KBM-7 (cell line): ENCODE measurements at places on chromosomes 16 and 17.
A peak's percentile ranks its signal among the peaks of the same experiment; 100 is the strongest.

- DNase-seq = no peak
Observed at GRCh38 chr16:54426553-54426849, 139.9 kb upstream of the IRX3 start.

- no peak for DNase-seq
Observed at GRCh38 chr16:35425270-35425669, 1965.9 kb downstream of the TP53TG3F start.

DNA sequence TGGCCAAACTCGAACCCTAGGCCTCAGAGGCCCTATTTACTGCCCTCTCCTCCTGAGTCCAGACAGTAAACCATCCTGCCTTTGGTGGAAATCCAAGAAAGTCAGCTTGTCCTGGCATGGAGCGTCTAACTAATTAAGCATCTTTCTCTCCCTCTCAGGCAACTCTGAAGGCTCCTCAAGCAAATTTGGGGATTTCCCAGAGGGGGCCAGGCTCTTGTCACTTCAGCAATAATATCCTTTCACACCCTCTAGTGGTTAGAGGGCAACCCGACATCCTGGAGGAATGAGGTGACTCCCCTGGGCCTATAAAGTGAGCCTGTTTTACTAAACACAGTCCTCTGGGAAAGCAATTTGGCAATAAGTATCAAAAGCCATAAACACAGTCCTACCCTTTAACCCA lies 60.4 kb downstream of the NOG start:
- peak; percentile 73 for DNase-seq

DNA sequence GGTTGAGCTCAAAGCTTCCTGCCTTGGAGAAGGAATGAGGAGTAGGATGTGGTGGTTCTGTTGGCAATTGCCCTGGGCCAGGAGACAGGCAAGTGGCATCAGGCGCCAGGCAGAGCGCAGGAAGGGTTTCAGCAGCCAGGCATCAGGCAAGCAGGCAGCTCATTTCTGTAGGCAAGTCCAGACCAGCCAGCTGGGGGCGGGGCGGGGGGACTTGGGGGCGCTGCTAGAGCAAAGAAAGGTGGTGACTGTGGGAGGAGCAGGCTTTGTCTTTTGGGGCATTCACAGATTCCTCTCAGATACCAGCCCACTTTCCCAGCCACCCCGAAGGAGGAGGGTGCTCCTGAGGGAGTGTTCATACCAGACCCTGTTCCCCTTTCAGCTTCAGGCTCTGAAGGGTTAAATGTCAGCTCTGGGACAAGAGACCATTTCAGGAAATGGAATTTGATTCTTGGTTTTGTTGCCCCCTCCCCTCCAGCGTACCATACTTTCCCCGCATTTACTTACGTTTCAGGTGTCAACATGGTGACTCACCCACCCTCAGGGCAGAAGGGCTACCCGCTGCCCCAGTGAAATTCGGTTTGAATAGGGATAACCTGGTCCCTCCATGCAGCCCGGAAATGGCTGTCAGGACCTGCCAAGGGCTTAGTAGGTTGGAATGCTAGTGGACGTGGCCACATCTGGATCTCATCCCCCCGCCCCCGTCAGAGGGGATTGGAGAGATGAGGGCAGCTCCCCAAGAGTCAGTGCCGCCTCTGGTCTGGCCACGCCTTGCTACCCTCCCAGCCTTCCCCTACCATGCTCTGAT lies 13.2 kb downstream of the NGFR start:
- no peak for DNase-seq

GRCh38 chr16:2857451-2858244 lies at the start of gene PRSS22:
Gene PRSS22, minus strand, starts transcription at chr16:2858170. Its CDS starts 66 bp downstream, at chr16:2858104.
- no peak for DNase-seq

DNA sequence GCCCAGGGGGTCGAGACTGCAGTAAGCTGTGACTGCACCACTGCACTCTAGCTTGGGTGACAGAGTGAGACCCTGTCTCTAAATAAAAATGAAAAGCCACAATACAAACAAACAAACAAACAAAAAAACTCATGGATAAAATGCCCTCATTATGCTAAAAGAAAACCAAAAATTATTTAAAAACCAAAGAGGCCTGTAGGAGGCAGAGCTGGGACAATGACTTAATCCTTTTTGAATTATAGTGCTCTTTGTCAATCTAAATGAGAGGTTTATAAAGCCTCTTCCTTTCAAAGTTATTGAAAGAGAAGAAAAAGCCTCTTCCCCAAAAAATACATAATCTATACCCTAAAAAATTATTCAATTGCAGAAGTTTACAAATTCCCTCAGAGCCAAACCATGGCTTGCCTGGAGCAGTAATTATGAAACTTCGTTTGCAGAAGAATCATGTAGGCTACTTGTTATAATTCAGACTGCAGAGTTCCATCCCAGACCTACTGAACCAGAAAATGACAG lies 18.5 kb downstream of the CRLF3 start:
- no peak for DNase-seq

GRCh38 chr16:82016964-82017363 lies 5.7 kb upstream of the SDR42E1 start:
- DNase-seq = no peak

GRCh38 chr17:34254651-34255380 lies at the start of gene CCL2:
Gene CCL2, plus strand, starts transcription at chr17:34255285. Its CDS starts 65 bp downstream, at chr17:34255350.
- peak; percentile 45 for DNase-seq

DNA sequence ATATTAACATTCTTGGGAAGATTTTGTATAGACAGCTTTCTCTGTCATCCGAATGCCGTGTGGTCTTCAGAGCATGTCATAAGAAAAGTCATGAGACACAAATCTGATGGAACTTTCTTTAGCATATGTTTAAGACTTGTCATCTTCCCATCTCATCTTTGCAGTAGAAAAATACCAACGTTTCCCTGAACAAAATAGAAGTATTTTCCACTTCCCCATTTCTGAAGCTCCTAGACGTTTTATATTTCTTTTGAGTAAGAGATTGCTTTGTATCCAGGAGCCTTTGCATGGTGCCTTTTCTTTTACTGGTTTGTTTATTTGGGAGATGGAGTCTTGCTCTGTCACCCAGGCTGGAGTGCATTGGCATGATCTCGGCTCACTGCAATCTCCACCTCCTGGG lies 235.1 kb downstream of the PRKCA start:
- DNase-seq = peak; percentile 40
